ENCODE measurements at places on chromosomes 5 and 9.

DNA sequence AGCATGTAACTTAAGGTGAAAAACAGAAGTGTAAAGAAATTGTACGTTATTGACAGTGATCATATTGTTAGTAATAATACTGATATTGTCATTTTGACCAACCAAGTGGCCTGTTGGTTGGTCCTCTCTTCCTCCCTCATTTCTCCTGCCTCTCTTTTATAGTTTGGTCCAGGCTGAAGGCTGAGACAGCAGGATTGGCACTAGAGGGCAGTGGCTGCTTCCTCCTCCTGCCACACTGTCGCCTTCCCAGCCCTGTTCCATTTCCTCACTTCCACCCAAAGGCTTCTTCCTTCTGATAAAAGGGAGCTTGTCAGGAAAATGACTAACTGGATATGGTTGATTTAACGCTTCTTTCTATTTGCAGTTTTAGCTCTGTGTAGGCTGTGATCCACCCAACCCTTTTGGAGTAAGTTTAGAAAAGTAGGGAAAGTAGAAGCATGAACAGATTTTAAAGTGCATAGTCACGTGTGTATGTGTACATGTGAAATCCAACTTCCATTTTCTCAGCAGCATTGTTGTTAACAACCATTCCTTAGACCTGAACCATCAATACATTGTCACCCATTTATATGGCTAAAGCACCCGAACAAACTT lies 35.6 kb downstream of the PTCD2 start:
- no peak for DNase-seq

GRCh38 chr5:17748941-17749340 lies 114.7 kb downstream of the TAF11L14 start:
- DNase-seq, result no peak

DNA sequence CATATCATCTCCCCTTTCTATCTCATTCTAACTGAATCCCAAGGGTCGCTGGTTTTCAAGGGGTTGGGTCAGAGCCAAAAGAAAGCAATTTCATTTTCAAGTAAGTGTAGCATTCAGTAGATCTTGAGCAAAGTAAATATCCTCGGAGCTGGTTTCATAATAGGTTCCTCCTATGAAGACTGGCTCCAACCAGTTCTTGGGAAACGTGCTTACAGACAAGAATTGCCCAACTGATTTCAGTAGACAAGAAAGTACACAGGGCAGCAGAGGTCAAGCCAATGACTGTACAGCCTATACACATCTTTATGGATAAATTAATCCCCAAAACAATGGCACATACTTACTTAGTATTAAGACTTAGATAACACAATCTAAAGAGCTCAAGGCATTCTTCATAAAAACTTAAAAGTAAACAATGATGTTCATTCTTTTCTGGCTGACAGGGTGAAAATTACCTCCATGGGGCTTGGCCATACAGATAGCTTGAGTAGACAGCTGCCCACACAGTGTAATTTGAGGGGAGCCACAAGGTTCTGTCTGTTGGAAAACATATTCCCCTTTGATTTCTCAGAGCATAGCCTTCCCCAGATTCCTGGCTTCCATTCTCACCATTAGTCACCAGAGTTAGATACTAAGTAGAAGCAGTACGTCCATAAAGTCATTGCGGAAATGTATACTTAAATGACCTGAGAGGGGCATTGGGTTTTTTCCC lies 163.9 kb downstream of the ARRDC3 start:
- DNase-seq, result peak; percentile 25

GRCh38 chr5:105752801-105753200 lies 1917.9 kb downstream of the EFNA5 start:
- DNase-seq, result no peak

- DNase-seq, result no peak
Observed at GRCh38 chr5:172855597-172856292, 21.7 kb downstream of the ERGIC1 start.

DNA sequence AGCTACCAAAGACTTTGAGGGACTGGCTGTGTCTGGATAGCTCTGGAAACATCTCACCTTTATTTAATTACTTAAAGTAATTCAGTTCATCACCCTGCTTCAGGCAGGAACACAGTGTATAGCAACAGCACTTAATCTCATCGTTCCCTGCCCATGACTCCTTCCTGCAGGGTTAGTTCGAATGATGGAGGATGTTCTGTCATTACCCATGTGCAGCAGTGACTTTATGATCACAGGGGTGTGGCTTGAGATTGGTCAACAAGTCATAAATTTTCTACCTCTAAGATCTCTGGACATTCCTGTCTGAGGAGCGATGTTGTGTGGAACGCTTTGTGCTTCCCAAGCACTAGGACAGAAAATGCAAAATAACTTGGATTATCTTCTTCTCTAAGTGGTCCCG lies 37.1 kb upstream of the PRUNE2 start:
- DNase-seq, result no peak

DNA sequence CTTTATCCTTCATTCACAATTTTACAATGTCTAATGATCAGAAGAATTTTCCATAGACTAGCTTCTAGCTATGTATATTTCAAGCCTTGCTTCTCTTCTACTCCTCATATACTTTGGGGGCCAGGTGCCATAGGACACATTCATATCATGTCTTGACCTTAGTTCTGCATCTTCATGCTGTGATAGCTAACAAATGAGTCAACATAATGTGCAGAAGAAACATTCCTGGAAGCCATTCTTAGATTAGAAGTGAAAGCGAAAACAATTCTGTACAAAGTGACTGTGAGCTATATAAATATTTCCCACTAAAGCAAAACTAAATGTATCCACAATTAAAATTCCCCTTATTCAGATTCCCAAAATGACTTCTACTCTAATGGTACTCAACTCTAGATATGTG lies 320.2 kb upstream of the NREP start:
- DNase-seq, result no peak

DNA sequence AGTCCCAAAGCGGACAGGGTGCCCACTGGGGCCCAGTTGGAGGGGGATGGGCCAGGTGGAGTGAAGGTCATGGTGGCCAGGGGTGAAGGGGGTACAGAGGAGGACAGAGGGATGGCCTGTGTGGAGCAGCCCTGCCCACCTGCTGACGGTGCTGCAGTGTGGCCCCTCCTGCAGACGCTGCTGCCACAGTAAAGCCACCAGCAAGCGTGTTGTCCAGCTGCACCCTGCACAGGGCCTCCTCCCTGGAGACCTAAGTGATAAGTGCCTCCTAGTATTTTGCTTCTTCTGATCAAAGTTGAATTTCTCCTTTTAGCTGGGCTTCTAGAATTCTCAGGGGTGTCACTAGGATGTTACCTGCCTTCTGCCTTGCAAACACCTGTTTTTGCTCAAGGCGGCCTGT lies 299.3 kb upstream of the IRX4 start:
- no peak for DNase-seq

DNA sequence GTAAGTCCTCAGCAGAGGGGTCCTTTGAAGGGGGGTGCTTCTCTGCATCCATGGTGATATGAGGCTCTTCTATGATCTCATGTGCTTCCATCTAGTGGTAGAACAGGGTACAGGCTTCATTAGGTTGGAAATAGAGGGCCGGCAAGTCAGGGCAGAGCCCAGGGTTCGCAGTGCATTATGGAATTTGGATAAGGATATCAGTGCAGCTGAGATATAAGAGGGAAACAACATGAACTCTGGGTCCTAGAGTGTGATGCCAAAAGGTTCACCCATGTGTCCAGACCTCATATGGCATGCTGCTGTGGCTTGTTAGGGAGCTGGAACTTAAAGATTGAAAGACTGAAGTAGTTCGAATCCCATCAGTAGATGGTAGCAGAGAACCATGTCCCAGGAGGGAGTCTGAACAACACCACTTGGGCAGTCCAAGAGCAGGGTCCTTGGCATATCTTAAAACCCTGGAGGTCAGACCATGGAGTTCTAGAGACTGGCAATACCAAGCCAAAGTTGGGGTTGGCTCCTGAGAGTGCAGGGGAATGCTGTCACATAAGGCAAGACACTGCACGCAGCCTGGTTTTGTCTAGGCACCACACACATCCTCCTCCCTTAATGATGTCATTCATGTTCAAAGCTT lies 2.3 kb downstream of the FAM221B start:
- no peak for DNase-seq

Measured in BJ (cell line).